ENCODE measurements at places on chromosomes 7 and 10.
A peak's percentile ranks its signal among the peaks of the same experiment; 100 is the strongest.

- no peak for ATAC-seq
Observed at GRCh38 chr7:106450716-106451115, 165.9 kb upstream of the NAMPT start.

DNA sequence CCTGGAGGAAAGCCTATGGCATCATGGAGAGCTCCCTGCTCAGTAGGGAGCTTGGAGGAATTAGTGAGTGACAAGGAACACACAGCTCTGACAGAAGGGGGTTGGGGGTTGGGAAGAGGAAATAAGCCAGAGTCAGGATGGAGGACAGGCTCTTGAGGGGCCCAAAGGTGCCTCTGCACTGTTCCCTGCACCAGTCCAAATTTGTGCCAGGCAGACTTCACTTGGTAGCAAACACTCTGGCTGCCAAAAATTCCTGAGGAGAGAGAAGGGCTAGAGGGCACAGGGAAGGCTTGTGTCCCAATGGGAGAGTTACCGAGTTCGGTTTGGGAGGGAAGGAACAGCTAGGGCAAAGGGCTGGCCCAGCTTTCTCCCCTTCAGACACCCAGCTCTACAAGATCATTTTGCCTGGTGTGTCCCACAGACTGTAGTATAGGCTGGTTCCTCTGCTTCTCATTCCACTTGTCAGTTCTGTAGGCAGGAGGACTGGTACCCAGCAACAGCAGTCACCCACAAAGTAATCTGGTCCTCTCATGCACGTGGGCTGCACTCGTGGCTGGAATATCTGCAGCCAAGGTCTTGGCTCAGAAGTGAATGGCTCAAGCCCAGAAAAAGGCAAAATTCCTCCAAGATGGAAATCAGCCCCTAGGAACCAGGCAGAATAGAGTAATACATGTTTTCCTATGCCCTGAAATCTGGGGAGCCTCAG is 8.0 kb upstream of the KCNIP2 start:
- no peak for ATAC-seq

DNA sequence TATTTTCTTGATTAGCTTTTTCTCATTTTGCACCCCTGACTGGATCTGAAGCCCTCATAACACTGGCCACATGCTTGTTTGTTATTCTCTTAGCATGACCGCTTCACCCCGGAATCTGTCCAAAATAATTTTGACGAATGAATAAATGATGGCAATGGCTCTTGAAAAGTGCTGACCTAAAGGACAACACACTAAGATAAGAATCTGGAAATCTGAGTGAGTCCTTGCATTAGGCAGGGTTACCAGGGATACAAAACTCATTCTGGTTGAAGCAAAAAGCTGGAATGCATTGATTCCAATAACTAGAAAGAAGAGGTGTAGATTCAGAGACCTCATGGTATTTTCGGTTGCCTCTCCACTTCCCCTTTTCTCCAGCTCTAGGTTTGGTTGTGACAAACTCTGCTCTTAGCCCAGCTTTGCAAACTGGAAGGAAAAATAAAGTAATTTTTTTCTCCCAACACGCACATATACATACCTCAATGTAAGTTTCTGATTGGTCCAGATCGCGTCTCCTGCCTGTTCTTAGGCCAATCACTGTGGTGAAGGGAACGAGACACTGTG is 157.4 kb downstream of the SKIDA1 start:
- peak; percentile 51 for ATAC-seq

GRCh38 chr7:36982766-36983165 is 258.5 kb upstream of the AOAH start:
- ATAC-seq, result no peak

GRCh38 chr7:69198250-69198649 is 400.0 kb upstream of the AUTS2 start:
- ATAC-seq, result no peak

GRCh38 chr7:8128449-8129317 is 133.3 kb downstream of the ICA1 start:
- no peak for ATAC-seq

GRCh38 chr10:95414016-95414830 is 123.4 kb upstream of the PDLIM1 start:
- ATAC-seq, result no peak

- no peak for ATAC-seq
Observed at GRCh38 chr7:106246902-106247711, 37.7 kb downstream of the NAMPT start.

- no peak for ATAC-seq
Observed at GRCh38 chr7:77862691-77863090, 64.1 kb downstream of the PHTF2 start.

DNA sequence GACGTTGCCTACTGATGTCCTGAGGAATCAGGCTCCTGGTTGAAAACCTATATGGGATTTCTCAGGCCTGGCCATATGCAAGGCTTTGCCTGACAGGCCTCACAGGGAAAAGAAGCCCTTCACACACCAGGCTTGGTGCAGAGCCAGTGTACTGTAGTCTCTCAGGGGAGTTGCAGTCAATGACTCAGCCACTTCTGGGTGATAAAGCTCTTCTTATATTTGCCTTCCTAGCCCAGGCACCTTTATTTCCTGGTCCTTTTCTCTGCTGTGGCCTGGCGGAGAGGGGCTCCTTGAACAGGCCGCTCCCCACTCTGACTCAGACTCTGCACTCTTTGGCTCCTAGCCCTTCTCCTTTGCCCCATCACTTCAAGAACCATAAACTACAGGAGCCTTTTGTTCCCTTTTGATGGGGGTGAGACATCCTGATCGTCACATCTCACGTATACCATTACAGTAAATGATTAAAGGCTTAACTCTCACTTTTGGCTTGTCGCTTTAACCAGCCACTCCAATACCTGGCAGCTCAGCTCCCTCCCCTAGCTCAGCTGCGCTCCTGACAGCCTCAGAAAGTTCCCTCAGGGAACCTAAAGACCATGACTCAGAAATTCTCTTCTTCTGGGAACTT is 33.5 kb downstream of the DPY19L1 start:
- no peak for ATAC-seq

- no peak for ATAC-seq
Observed at GRCh38 chr10:55369670-55370420, 568.8 kb upstream of the PCDH15 start.

DNA sequence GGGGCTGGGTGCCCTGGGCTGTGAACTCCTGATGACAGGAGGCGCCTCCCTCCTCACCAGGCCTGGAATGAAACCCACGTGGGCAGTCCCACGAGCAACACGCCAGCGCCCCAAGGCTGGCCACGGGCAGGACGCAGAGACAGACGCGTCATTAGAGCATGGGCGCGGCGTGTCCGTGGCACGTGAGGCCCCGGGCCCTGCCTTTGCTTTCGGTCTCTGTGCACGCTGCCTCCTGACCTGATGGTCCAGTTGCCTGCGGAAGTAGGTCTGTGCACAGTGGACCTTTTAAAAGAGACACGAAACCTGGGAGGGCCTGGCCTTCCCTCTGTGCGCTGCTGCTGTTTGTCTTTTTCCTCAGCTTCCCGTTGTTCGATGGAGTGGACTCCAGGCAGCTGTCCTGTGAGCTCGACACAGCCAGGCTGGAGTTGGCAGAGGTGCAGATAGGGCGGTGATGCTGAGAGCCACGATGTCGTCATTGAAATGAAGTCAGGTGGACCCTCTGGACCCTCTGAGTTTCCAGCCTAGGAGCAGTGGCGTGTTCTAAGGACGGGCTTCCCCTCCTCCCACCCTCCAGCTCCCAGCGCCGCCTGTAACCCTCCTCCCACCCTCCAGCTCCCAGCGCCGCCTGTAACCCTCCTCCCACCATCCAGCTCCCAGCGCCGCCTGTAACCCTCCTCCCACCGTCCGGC is 40.1 kb upstream of the CFAP46 start:
- no peak for ATAC-seq

DNA sequence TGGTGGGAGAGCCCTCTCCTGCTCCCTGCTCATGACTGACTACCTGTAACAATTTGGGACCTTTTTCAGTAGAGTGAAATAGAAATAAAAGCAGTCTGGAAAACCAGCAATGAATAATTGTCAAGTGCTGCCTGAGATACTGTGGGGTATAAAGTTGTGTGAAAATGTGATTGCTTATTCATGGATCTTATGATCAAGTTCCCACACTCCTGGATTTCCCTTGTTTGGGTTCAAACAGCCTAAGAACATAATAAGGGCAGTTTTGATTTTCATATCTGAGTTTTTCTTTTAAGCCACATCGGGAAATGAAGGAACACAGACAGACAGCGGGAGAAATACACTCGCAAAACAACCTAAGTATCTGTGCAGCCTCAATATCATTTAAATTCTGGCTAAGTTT is 52.9 kb downstream of the CALD1 start:
- ATAC-seq, result no peak

- no peak for ATAC-seq
Observed at GRCh38 chr10:6680735-6681134, 100.7 kb upstream of the PRKCQ start.

- ATAC-seq, result no peak
Observed at GRCh38 chr7:19701471-19701870, 7.4 kb downstream of the POLR1F start.

- no peak for ATAC-seq
Observed at GRCh38 chr10:2212244-2212834, 475.0 kb upstream of the ADARB2 start.

GRCh38 chr10:76905251-76905650 is 732.4 kb downstream of the KCNMA1 start:
- no peak for ATAC-seq

GRCh38 chr7:116699722-116700120 is 27.7 kb downstream of the MET start:
- no peak for ATAC-seq

- no peak for ATAC-seq
Observed at GRCh38 chr7:916291-916941, 38.1 kb downstream of the ADAP1 start.

DNA sequence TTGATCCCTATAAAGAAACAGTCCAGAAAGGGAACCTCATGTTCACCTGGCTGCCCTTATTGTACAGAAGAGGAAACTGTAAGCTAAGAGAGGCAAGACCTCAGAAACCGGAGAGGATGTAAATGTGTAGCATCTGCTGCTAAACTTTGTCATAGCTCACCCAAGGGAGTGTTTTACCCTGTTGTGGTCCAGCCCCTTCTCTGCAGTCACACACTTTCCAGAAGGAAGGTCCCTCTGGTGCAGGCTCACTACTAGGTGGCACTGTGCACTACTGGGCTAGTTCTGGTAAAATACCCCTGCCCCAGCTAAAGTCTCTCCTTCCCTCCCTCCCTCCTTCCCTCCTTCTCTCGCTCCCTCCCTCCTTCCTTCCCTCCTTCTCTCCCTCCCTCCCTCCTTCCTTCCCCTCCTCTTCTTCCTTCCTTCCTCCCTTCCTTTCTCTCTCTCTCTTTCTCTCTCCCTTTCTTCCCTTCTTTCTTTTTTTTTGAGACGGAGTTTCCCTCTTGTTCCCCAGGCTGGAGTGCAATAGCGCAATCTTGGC is 42.5 kb upstream of the LCOR start:
- peak; percentile 99 for ATAC-seq

DNA sequence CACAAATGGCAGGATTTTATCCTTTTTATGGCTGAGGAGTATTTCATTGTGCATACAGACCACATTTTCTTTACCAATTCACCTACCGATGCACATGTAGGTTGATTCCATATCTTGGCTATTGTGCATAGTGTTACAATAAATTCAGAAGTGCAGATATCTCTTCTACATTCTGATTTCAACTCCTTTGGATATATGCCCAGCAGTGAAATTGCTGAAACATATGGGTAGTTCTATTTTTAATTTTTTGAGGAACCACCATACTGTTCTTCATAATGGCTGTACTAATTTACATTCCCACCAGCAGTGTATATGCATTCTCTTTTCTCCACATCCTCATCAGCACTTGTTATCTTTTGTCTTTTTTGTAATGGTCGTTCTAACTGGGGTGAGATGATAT is 1290.3 kb downstream of the XPNPEP1 start:
- ATAC-seq, result no peak

GRCh38 chr10:98351831-98352402 is 63.1 kb downstream of the PYROXD2 start:
- ATAC-seq, result no peak

DNA sequence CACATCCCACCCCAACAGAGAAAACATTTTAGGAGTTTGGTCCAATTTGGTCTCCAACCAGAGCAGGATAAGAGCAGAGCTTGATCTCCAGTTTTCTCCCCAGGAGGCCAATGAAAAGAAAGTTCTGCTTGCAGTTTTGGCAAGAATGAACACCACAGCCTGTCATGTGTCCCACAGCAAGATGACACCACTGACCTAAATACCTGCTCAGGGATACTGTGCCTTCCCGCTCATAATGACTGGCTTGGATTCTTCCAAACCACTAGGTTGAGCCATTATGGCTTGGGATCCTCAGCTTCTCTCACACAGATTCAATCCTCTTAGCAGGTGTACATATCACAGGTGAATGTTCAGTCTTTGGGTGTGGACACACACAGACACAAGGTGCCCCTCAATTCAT is 53.3 kb downstream of the C10orf90 start:
- ATAC-seq, result no peak

DNA sequence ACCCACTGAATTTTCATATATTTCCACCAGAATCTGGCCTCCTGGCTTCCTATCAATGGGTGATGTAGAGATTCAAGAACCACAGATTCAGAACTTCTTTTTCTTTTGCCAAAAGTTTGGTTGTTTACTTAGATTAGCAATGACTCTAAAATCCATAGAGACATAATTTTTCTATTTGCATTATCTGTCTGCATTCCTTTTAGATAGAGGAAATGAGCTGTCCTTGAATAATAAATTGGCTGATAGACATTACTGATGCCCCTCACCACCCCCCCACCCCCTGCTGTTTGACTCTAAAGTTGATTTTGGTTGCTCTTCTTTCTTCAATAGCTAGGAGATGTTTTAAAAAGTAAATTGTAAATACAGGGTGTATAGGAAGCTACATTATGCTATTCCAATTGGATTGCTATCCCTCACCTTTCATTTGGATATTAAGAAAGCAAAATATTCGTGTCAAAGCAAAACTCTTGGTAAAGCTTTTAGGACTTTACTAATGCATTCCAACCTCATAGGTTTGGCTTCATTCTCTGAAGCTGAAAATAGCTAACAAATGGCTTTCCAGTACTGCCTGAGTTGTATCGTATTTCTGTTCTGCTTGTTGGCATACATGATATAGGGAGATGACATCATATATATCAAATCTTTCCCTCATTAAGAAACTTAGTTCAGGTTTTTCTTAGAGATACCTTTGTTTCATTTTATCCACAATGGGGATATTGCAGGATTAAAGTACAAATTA is 606.0 kb downstream of the ARL4A start:
- no peak for ATAC-seq

DNA sequence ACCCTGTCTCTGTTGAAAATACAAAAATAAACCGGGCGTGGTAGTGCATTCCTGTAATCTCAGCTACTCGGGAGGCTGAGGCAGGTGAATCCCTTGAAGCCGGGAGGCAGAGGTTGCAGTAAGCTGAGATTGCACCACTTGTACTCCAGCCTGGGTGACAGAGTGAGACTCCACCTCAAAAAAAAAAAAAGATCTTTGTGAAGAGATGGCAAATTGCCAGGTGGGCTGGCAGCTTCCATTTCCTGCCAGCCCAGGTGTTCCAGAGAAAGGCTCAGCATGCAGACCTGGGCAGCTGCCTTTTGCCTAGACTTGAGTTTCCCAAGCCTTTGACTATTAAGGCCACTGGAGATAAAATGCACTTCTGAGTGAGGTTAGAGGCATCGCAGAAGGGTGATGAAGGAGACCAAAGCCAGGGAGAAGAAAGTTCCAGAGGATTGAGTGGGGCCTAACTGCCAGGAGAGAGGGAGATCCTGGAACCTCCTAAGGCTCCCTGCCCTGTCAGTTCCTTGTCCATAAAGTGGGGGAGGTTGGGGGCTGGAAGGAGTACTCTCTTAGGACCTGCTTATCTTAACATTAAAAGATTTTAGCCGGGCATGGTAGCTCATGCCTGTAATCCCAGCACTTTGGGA is 10.0 kb upstream of the DDIT4 start:
- ATAC-seq, result no peak

- no peak for ATAC-seq
Observed at GRCh38 chr10:98524124-98524523, 77.4 kb upstream of the HPS1 start.
